CD4-positive, alpha-beta T cell treated with Interleukin-6 at 100 ng/mL for 8 hours (primary cell): ENCODE measurements at places on chromosomes 16 and 17.

DNA sequence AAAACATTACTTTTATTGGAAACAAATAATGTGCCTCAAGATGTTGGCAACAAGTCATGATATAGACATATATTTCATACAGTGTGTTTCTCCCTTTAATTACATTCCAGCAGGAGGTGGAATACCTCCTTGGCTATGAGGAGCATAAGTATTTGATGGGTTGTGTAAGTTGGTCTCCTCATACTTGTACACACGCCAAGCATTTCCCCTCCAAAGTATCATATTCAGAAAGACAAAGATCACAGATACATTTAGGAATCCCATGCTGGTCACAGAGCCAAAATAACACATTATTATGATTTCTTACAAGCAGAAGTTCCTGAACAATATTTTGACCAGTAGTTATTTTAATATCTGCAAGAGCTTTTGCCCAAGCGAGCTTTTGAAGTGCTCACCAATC, 57.8 kb downstream of the WSB1 start:
- no peak for DNase-seq

DNA sequence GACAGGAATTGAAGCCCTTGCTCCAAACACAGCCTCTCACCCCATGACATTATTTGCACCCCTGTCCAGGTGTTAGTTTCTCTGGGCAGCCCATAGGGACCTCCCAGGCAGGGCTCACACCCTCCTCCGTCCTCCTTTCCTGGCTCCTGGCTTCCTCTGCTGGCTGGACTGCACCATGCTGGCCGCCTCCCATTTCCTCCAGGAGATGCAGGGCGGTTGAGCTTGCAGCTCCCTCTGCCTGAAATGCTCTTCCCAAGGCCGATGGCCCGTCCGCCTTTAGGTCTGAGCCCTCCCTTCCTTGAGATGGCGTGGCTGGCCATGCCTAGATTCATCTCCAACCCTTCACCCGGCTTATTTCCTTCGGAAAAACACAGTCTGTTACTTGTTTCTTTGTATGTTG, 334.8 kb downstream of the SNX29 start:
- DNase-seq, result no peak

DNA sequence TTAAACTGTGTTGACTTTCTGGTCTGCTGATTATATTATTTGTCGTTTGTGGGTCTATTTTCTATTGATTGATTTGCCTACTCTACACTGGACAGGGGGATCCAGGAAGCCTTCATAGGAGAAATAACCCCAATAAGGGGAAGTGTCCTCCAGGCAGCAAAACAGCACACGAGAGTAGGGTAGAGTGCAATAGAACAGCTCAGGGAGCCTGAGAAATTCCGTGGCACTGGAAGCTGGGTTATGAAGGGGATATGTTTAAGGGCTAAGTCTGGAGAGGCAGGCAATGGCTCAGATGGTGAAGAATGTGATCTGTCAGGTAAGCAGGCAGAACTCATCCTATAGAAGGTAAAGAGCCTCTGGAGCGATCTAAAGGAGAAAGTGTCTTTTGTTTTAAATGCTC, 20.9 kb downstream of the GP2 start:
- no peak for DNase-seq

- DNase-seq, result no peak
These were observed 6.6 kb downstream of the SEC14L1 start for GRCh38 chr17:77147357-77147801.

- DNase-seq, result no peak
These were observed 839 bp downstream of the PLD2 start for GRCh38 chr17:4807605-4808377.

DNA sequence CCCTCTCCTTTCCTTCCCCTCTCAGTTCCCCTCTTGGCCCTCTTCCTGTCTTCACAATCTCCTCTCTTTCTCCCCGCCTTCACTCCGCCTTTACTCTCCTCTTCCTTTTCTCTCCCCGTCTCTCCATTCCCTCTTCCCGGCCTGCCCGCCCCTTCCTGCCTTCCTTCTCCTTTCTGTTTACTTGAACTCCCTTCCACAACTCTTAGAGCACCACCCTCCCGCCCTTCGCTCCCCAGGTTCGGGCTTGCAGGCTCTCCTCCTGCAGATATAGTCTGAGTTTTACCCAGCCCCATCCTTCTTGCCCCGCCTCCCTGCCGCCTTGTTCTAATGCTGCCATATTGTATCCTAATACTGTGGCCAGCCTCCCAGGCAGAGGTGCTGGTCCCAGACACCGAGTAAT, 201.5 kb upstream of the N4BP1 start:
- DNase-seq, result no peak

DNA sequence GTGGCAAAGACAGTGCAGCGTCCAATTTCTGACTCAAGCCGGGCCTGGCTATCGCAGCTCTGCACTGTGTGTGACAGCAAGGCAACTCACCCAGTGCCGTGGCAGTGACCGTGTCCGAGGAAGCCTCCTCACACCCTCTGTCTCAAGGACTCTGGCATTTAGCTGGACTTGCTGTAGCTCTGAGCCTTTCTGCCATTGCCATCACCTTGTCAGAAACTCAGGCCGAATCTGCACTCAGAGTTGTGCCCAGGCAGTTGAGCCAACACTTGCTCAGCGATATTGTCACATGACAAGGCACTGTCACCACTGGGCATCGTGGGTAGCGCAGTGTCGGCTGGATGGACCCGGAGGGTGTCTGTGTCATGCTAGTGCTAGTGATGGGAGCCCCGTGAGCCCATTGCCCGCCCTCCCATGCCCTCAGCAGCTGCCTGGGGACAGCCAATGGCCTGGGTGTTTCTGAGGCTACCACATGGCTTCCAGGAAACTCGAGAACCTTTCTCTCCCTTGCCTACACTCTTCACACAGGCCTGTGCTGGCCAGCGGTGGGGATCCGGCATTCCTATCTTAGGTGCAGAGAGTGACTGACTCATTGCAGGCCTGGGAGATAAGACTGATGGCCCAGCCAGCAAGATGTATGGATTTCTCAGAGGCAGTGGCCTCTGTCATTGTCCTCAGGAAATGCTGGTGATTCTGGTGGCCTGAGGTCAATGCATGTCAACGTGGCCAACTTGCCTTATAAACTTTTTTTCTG, 22.1 kb upstream of the STH start:
- DNase-seq, result no peak

- no peak for DNase-seq
These were observed 42.3 kb downstream of the HNF1B start for GRCh38 chr17:37702598-37702997.

DNA sequence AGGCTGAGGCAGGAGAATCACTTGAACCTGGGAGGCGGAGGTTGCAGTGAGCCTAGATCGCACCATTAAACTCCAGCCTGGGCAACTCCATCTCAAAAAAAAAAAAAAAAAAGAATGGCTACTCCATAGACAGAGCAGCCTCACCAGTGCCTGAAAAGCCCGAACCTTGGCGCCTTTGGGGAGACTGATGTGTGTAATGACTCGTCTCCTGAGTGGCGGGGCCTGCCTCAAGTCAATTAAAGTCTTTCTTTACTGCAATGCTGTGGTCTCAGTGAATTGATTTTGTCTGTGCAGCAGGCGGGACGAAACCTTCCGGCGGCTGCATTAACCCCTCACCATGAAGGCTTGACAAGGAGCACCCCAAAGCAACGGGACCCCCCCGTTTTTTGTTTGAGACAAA, 3.5 kb upstream of the UQCC4 start:
- DNase-seq, result no peak

DNA sequence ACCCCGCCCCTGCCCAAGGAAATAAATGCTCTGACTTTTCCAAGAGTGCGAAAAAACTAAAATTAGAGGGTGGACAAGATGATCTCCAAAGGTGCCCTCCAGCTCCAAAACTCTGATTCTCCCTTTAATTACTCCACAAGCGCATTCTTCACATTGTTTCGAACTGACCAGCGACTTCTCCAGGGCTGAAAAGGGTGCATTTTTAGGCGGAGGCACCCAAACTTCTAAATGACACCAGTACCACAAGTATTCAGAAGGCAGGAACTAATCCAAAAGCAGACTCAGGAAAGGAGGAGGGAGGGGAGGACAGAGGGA, 750 bp downstream of the ZFHX3 start:
- no peak for DNase-seq

- DNase-seq, result no peak
These were observed 40.6 kb upstream of the HOXB13 start for GRCh38 chr17:48769009-48769675.

GRCh38 chr16:89135971-89136765, 35.4 kb upstream of the CDH15 start:
- no peak for DNase-seq

DNA sequence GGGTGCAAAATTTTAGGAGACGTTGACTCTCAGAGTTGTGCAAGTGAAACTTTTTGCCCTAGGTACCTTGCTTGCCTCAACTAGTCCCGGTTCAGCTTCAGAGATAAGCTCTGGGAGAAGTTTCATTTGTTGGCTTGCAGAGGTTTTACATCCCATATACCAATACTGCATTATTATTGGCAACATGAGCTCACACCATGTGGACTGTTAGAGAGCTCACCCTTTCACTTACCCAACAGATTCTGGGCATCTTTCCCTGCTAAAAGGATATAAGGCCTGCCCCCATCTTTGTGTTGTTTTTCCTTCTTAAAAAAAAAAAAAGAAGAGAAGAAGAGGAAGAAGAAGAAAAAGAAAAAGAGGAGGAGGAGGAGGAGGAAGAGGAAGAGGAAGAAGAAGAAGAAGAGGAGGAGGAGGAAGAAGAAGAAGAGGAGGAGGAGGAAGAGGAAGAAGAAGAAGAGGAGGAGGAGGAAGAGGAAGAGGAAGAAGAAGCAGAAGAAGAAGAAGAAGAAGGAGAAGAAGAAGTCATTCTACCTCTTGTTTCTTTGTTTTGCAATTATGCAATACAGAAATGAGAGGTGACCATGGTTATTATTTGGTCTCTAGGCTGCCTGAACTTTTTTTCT, 292.6 kb upstream of the IRX3 start:
- no peak for DNase-seq

DNA sequence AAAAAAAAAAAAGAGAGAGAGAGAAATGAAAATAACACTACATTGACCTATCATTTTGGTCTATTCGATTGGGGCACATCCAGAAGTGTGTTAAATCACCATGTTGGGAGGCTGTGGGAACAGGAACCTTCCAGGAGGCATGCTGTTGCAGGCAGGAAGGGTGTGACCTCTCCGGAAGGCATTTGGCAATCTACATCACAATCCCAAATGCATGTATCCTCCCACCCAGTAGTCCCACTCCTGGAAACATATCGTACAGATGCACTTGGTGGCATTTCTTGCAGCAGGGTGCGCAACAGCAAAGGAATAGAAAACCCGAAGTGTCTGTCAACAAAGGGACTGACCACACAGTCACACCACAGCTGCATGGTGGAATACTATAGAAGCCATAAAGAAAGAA, 7.9 kb downstream of the PLLP start:
- DNase-seq, result no peak

GRCh38 chr16:12573730-12574383, 229.8 kb downstream of the CPPED1 start:
- peak; percentile 35 for DNase-seq

- peak; percentile 86 for DNase-seq
These were observed 9.2 kb downstream of the OR2C1 start for GRCh38 chr16:3364774-3365427.

- peak; percentile 19 for DNase-seq
These were observed 8.3 kb upstream of the RAB5C start for GRCh38 chr17:42163113-42163512.

- DNase-seq, result no peak
These were observed 50.7 kb downstream of the GNA13 start for GRCh38 chr17:65005858-65006257.
